ENCODE measurements at places on chromosomes 1 and 21.

GRCh38 chr1:202134645-202135172 is 9.8 kb downstream of the ARL8A start:
- DNase-seq = no peak

DNA sequence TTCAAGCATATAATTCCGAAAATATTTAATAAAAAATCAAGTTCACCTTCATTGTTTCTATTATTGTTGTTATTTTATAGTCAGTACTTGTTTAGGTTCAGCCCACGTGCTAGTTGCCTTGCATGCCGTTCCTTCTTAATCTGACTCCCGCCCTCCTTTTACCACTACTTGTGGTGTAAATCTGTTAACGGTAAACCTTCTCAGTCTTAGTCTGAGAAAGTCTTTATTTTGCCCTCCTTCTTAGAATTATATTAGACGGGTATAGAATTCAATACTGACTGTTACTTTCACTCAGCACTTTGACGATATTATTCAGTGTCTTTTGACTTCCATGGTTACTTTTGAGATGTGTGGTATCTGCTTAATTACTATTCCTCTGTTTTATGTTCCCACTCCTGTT is 104.8 kb downstream of the RGL1 start:
- DNase-seq = no peak

DNA sequence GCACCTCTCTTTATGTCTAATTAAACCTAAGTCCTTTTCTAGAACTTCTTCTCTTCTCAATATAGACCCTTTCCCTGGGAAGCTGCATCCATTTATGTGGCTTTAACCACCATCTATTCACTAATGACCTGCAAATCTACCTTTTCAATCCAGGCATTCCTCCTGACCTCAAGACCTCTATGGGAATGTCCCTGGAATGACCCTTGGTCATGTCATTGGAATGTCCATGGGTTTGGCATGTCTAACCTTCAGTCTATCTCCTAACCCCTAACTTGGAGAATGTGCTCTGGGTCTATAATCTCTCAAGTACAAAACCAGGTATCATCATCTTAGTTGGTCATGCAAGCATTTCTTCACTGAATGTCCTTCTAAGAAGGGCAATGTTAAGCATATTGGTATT is 196.1 kb downstream of the KCNH1 start:
- DNase-seq = no peak

- peak; percentile 78 for DNase-seq
Measured at GRCh38 chr1:108107658-108108057, 92.5 kb downstream of the SLC25A24 start.

GRCh38 chr1:81998165-81998564 is 197.4 kb downstream of the ADGRL2 start:
- DNase-seq = peak; percentile 4

GRCh38 chr1:27391511-27392095 is 819 bp upstream of the GPR3 start:
- DNase-seq = peak; percentile 59

- no peak for DNase-seq
Measured at GRCh38 chr1:220682901-220683576, 7.1 kb upstream of the C1orf115 start.

GRCh38 chr1:26016258-26016952 is 5.2 kb upstream of the EXTL1 start:
- DNase-seq = no peak

DNA sequence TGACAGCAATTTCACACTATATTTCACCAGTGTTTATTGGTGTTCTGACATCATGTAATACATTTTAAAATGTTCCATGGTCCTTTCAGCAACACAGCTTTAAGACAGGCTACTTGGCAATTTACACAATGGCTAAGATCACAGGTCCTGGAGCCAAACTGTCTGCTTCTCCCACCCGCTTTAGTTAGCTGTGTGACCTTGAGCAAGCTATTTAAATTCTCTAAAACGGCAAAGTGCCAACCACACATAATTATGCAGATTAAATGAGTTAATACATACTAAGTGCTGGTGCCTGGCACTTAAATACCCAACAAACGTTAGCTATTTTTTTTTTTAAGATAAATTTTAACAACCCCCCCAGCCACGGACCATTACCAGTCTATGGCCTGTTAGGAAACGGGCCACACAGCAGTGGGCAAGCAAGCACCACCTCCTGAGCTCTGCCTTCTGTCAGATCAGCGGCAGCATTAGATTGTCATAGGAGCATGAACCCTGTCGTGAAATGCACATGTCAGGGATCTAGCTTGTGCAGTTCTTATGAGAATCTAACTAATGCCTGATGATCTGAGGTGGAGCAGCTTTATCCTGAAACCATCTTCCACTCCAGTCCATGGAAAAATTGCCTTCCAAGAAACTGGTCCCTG is 26.9 kb downstream of the SOD1 start:
- no peak for DNase-seq

- DNase-seq = no peak
Measured at GRCh38 chr1:53081384-53082066, 19.5 kb downstream of the PODN start.

GRCh38 chr1:100607628-100608240 is 69.8 kb downstream of the GPR88 start:
- DNase-seq = no peak

GRCh38 chr1:154839691-154840090 is 30.4 kb downstream of the KCNN3 start:
- no peak for DNase-seq

GRCh38 chr1:245656189-245656717 is 501.5 kb downstream of the KIF26B start:
- DNase-seq = no peak

- DNase-seq = no peak
Measured at GRCh38 chr1:38217316-38217715, 170.7 kb upstream of the POU3F1 start.

DNA sequence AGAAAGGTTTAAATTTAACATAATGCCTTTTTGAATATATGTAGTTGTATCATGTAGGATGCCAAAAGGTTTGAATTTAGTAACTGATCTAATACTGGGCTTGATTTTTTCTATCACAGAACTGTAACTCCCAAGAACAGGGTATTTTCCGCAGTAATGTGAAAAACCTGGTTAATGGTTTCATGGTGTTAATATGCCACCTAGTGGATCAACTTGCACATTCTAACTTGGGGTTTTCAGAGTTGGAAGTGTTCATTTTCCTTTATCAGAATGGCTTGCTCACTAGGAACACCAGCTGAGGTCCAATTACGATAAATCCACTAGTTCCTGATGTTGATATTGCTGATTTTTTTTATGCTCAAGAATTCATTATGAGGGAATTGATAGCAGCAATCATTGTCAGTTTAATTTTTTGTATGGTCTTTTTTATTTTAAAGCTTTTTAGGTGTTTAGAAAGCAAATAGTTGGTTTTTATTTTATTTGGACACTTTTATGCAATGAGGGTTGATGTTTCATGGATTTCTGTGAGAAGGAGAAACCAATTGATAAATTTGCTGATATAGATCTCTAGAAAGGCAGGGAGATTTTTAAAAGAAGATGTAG is 157.2 kb downstream of the PLA2G4A start:
- DNase-seq = peak; percentile 74

- DNase-seq = peak; percentile 37
Measured at GRCh38 chr1:119132179-119132578, 8.3 kb downstream of the WARS2 start.

DNA sequence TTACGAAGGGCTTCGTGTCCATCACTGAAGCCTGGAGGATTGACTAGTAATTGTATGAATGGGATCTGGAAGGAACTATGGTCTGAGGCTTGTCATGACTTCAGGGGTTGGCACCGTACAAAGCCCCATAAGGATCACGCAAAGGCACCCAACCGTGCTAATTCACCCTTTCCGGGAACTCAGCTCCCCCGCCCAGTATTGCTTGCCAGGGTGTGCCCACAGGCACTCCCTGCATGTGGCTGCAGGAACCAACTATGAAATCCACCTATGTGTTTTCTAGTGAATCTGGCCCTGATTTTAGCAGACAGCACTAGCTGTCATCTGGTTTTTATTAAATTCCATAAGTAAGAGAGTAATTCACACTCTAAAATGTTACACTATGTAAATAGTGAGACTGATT is 139.2 kb downstream of the TM2D1 start:
- DNase-seq = no peak

DNA sequence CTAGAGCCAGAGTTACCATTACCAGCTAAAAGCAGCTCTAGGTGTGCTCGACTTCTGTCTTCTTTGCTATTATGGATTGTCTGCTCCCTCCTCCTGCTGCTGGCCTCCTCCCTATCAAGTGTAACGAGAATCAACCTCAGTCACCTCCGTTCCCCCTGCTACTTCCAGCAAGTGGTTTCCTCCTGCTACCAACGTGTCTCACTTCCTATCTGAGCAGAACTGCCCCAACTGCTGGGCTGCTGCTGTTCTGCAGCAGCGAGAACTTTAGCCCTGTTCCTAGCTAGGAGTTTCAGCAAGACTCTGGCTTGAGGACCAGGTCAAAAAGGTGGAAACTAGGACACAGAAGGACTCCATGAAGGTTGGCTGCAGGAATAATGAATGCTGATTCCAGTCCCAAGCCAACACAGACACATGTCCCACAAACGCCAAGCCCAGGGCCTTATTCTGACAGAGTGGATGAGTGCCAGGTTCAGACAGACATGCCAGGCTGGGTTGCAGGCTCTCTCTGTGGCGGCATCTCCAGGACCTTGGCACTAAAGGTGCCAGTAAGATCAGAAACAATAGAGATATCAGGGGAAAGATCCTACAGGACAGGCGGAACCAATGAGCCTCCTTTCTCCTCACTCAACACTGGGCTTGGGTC is 46.9 kb downstream of the CD34 start:
- no peak for DNase-seq

- no peak for DNase-seq
Measured at GRCh38 chr1:179298952-179299351, 5.4 kb downstream of the SOAT1 start.

- DNase-seq = peak; percentile 69
Measured at GRCh38 chr1:225998560-225999226, 450 bp downstream of the SDE2 start.

- no peak for DNase-seq
Measured at GRCh38 chr1:30948278-30948677, 39.7 kb upstream of the SDC3 start.

- DNase-seq = no peak
Measured at GRCh38 chr21:36849461-36850105, 116.9 kb downstream of the HLCS start.

- no peak for DNase-seq
Measured at GRCh38 chr1:226864311-226864710, 6.1 kb upstream of the PSEN2 start.

- DNase-seq = peak; percentile 87
Measured at GRCh38 chr1:56901716-56902115, 47.1 kb downstream of the C8A start.

DNA sequence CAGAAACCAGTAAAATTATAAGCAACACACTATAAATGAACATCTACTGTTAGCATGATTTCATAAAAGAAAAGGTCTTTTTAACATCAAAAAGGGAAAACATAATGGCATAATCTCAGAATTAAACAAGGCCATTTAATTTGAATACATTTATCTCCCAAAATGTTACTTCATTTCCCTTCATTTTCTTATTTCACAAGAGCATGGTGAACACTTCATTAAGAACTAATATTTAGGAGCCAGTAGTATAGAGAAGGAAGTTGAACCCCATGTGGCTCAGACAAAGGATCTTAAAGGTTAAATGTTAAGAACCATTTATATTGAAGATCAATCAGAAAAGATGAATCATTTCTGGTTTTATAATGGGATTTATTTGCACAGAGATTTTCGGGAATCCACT is 981.7 kb downstream of the TTLL7 start:
- DNase-seq = no peak

DNA sequence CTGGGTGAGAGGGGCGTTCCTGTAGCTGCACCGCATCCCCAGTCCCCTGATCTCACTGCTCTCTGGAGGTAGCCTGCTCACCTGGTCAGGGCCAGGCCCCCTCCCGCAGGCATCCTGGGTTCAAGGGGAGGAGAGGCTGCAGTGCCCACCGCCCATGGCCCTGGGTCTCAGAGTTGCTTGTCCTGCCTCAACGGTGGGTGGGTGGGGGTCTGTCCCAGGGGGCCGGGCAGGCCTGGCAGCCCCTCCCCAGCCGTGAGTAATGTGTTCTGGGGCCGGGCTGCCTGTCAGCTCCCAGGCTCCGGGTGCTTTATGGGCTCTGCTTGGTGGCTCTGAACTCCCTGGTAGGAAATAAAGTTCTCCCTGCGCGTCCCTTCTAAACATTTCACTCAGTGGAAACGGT is 126.9 kb downstream of the CASZ1 start:
- DNase-seq = no peak

GRCh38 chr1:101971304-101971703 is 25.4 kb downstream of the OLFM3 start:
- peak; percentile 2 for DNase-seq

DNA sequence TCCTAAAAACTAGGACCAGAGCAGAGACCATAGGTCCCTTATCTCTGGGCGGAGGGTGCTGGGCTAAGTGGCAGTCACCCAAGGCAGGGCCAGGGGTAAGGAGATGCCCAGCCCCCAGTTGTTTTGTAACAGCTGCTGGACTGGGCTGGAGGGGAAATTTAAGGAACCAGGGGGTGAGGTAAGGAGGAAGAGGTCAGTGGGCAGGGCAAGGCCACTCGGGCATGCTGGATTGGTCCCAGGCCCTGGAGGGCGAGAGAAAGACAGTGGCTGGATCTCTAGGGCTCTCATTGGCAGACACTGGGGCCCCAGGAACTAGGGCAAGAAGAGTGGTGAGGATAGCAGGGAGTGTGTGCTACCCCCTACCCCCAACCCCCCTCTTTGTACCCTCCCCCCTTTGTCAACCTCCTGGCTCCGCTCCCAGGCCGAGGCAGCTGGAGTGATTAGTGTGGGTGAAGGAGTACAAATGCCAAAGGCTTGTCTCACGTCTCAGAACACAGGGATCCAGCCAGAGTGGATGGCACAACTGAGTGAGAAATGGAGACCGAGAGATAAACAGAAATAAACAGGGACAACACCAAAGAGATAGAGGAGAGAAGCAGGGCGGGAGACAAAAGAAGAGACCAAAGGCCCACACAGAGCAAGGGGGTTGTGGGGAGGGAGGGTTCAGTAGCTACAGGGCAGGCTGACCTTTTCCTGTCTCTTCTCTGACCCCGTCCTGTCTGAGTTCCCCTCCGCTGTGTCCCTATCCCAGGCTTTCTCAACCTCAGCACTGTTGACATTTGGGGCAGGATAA is 20.5 kb upstream of the THRAP3 start:
- peak; percentile 40 for DNase-seq

- peak; percentile 94 for DNase-seq
Measured at GRCh38 chr21:34835526-34835925, 166.7 kb downstream of the CLIC6 start.

DNA sequence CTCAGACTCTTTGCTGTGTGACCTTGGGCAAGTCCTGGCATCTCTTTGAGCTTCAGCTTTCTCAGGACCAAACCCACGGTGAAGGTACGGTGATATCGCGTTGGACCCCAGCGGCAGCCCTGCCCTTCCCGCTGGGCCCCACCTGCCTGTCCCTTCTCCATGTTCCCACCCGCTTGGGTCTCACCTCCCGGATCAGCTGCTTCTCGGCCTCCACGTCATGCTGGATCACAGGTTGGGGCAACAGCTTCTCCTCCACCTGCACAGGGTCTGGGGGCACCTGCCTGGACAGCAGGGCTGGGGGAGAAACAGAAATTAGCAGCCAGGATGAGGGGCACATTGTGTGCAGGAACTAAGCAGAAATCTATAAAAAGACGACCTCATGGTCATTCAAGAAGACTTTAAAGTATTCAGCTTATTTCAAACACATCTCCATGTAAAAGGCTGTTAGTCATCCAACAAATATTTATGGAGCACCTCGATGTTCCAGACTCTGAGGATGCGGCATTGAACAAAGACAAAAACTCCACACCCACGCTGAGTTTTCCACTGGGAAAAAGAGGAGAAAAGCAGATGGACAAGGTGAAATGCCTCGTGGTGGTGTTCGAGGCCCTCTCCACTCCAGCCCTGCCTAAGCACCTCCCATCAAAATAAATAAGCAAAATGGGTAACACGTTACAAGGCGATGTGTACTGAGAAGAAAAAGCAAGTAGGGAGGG is 19.5 kb downstream of the KIF17 start:
- peak; percentile 62 for DNase-seq

Measured in fibroblast of mammary gland (primary cell).